ENCODE measurements at places on chromosomes 3 and 15.

GRCh38 chr3:189137416-189137815, 34.4 kb upstream of the TPRG1 start:
- DNase-seq: no peak

GRCh38 chr3:65751123-65751700, 287.5 kb downstream of the MAGI1 start:
- no peak for DNase-seq

GRCh38 chr3:136657526-136657925, 94.7 kb downstream of the STAG1 start:
- no peak for DNase-seq

- DNase-seq: no peak
Measured at GRCh38 chr3:195544230-195544536, 1.1 kb upstream of the PPP1R2 start.

DNA sequence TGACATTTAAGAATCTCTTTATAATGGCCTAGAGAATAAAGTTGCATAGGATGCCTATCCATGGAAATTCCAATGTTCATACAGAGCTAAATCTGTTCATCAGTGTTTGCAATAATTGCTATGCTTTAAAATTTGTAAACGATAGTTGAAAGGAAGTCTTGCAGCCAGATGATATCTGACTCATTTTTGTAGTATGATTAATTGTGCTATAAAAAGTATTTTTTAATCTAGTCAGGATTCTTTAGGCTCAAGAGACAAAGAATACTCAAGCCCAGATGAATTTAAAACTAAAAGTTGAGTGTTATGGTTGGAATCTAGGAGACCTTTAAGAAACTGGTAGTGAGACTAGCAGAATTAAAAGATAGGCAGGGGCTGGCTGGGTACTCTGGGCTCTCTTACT, 50.5 kb downstream of the SUCNR1 start:
- no peak for DNase-seq

DNA sequence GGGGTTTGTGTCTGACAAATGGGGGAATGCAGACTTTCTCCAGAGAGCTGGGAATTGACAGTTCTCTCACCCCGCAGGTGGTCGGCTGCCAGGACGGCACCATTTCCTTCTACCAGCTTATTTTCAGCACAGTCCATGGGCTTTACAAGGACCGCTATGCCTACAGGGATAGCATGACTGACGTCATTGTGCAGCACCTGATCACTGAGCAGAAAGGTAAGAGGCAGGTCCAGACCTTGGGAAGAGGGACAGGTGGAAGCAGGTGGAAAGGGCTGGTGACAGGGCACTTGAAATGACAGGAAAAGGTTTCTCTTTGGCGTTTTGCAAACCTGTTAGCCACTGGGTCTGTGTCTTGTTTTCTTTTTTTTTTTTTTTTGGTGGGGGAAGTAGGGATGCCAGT, 36.6 kb downstream of the IFT122 start:
- no peak for DNase-seq

- no peak for DNase-seq
Measured at GRCh38 chr3:175526609-175527280, 667.6 kb downstream of the NAALADL2 start.

- DNase-seq: no peak
Measured at GRCh38 chr3:9500108-9501050, 53.2 kb downstream of the LHFPL4 start.

DNA sequence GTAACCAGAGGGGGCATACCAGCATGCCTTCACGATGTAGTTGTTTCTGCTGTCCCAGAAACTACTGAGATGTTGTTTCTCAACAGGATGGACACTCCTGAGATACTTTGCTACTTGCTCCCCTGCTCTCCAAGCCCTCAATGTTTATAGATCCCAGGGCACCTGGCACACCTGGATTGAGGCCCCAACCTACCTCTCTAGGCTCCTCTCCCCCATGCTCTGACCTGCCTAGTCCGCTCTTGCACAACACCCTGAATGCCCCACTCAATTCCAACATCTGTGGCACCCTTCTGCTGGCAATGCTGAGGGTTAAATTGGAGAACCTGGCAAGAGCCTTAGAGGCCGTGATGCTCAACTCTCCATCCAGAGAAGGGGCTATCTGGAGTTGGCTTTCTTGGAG, 42.5 kb upstream of the ANKRD34C start:
- no peak for DNase-seq

GRCh38 chr3:182325213-182325950, 467.9 kb upstream of the ATP11B start:
- no peak for DNase-seq

DNA sequence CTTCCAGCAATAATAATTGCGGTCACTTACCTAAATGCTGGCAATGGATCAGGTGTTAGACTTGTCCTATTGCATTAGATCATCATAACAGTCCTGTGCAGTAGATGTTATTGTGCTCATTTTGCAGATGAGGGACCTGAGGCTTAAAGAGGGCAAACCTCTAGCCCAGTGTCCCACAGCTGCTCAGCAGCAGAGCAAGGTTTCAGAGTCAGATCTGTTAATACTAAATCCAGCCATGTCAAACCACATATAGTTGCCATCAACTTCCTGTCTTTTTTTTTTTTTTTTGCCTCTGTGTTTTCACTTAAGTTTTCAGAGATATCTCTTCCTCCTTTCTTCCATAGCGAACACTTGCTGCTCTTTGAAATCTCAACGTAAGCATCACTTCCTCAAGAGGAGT, 12.1 kb downstream of the FEZF2 start:
- no peak for DNase-seq

DNA sequence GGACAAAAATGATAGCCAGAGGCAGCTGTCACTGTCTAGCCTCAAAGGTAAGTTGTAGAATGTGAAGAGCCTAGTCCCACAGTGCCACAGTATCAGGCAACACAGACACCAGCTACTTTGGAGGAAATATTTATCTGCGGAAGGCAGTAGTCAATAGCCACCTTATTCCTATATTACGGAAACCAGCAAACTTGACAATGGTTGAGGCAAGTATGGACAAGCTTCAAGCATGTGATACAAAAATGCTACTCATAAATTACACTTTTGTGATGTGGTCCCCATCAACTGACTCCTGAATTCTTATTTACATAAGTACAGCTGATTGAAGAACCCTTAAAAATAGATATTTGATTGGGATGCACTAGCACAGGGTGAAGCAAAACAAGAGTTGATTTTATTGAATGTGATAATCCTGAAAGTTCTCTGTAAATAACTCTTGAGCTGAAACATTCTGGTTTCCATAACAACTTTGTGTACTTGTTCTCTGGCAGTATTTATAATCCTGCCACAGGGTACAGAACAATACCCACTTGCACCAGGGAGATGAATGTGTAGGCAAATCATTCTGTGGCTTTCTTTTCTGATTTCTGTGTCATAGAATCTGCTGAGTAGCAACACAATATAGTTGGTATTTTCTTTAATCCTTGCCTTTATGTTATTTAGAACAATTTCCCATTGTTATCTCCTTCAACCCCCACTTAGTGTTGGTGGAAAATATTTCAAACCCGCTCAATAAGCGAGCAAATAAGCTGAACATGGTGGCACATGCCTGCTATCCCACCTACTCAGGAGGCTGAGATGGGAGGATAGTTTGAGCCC, at the start of gene ANKUB1:
TSS of gene ANKUB1 (minus strand) at position 103 of the 819 bp plus-strand sequence. CDS start 188 bp downstream, outside the sequence.
- no peak for DNase-seq

GRCh38 chr3:16378920-16379319, 113.9 kb downstream of the OXNAD1 start:
- DNase-seq: peak; percentile 48

DNA sequence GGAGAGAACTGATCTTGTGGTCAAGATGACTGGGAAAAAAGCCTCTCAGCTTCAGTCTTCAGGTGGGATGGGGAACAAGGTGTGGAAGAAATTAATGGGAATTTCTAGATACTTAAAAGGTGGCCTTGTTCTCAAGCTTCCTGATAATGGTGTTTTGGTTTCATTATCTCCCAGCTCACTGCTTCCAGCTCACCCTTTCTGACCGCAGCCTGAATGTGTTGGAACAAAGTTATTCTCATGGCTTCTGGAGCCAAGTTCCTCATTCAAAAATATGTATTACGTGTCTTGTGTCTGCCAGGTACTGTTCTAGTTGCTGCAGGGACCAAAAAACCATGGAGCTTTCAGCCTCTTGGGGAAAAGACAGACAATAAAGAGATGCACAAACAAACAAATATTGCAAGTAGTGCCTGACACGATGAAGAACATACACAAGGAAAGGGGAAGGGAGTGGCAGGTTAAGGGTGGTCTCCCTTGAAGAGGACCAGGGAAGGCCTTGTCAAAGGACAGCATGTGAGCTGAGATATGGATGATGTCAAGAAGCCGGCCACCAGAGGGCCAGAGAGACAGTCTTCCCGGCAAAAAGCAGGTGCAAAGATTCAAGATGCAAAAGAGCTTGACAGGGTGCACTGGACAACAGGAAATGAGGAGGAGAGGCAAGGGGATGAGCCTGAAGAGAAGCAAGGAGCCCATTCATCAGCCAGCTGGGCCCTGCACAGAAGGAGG, 35.5 kb downstream of the ARRDC4 start:
- peak; percentile 54 for DNase-seq

DNA sequence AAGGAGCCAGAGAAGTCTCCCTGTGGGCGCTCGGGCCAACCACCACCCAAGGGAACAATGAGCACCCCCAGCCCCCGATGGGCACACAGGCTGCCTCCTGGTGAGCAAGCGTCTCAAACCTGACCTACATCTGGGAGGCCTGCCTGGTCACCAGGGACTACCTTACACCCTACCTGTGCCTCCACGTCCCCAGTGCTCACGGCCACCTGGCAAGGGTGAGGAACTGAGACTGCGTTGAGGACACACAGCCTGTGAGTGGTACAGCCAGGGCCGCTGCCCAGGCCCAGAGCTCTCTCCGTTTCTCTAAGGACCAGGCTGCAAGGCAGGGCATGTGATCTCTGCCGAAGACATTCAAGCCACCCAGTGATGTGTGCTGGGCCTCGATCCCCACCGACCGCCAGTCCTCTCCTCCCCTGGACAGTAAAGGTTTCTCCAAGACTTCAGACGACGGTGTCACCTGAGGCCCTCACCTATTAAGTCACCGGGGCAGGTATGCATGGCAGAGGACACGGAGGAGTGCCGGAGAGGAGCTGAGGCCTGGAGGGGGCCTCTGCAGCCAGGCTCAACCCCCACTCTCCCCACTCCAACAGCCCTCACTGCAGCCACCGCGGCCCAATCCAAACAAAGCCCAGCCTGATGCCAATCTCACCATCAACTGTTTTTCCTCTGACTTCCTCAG, 2.8 kb downstream of the GOLGA8A start:
- no peak for DNase-seq

- no peak for DNase-seq
Measured at GRCh38 chr3:112384769-112385168, 51.8 kb downstream of the CD200 start.

DNA sequence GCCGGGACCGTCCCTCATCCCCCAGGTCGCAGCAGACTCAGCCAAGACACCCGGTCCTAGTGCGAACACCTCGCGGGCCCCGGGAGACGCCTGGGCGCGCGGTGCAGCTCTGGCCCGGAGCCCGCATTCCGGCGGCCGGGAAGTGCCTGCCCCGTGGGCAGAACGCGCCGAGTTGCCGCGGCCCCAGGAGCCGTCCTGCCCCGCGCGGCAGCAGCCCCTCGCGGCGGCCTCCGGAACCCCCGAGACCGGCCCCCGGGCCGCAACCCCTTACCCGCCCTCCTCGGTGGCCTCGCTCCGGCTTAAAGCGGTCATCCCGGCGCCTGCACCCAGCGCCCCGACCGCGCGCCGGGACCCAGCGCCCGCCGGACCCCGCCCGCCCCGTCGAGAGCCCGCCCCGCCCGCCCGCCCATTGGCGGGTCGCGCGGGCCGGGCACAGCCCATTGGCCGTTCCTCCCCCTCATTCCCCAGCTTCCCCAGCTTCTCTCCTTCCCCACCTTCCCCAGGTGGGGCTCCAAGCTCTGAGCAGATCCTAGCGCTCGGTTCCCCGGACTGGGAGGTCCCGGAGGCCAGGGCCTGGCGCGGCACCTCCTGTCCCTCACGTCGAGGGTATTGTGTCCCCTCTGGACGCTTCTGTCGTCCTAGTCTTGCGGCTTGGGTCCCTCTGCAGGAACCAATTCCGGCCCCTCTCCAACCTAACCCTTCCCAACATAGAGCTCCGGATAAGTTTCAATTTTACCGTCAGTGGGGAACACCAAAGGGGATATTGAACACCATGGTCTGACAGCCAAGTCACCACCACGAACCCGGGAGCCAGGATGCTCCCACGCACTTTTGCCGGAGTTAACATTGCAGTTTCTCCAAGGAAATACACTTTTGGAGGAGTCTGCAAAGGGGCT, at the start of gene GRAMD2A:
TSS of gene GRAMD2A (minus strand) at position 328 of the 896 bp plus-strand sequence.
- peak; percentile 23 for DNase-seq

DNA sequence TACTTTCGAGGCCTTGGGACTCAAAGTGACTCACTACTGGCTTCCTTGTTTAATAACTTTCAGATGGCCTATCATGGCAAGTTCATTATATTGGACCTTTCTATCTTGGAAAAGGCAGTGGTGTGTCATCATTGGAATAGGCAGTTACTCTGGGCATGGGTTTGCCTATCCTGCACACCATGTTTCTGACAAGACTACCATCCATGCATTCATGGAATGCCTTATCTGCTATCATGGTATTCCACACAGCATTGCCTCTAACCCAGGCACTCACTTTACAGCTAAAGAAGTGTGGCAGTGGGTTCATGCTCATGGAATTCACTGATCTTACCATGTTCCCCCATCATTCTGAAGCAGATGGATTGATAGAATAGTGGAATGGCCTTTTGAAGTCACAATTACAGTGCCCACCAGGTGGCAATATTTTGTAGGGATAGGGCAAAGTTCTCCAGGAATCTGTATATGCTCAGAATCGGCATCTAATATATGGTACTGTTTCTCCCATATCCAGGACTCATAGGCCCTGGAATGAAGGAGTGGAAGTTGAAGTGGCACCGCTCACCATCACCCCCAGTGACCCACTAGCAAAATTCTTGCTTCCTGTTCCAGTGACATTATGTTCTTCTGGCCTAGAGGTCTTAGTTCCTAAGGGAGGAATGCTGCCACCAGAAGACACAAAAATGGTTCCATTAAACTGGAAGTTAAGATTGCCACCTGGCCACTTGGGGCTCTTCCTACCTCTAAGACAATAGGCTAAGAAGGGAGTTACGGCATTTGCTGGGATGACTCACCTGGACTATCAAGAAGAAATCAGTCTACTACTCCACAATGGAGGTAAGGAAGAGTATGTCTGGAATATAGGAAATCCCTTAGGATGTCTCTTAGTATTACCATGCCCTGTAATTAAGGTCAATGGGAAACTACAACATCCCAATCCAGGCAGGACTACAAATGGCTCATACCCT, 1161.4 kb downstream of the SI start:
- DNase-seq: no peak

Measured in RCC 7860 (cell line).